ENCODE measurements at places on chromosomes 1 and 21.

DNA sequence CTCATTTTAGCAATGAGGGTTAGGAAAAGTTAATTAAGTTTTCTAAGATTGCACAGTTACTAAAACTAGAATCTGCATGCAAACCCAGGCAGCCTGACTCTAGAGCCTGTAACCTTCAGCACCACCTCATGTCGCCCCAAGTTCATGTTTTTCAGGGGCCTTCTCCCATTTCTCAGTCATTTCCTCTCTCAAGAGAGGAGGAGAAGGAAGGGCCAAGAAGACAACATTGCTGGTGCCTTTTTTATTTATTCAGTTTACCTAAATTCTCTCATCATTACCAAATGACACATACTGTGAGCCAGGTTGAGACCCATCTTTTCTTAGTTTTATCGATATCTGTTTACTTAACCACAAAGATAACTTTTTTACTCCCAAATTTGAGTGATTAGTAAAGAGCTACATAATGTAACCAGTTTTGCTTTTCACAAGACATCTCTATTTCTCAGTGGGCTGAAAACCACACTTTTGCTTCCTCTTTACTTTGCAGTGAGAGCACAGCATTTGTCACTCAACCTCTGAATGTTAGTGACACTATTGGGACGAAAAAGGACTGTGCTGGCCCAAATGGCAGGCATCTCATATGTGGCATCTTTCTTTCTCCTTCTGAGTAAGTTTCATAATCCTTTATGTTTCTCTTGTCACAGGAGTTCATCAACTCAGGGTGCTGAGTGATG lies at the start of gene CD101:
TSS of gene CD101 (plus strand) at position 507 of the 674 bp plus-strand sequence. CDS start at position 565, 58 bp downstream.
- H3K27me3 ChIP-seq = no peaks in the 10 kb centered on the region
- no peak within 1 kb of the TSS for H3K4me3 ChIP-seq
- DNase-seq = no peak
- H3K36me3 ChIP-seq = no peaks in the 10 kb centered on the region
- no peak within 1 kb of the TSS for H3K27ac ChIP-seq

- no peak overlapping the region for H3K27ac ChIP-seq
- H3K36me3 ChIP-seq = no peaks in the 10 kb centered on the region
- H3K4me1 ChIP-seq = peaks cover 8% of the 10 kb centered on the region
- H3K4me3 ChIP-seq = no peak overlapping the region
- DNase-seq = no peak
Measured at GRCh38 chr1:50109647-50110075, 941 bp downstream of the ELAVL4 start.

- peaks cover 6% of the 10 kb centered on the region for H3K4me1 ChIP-seq
- DNase-seq = peak; percentile 41
- H3K36me3 ChIP-seq = no peaks in the 10 kb centered on the region
Measured at GRCh38 chr1:46533179-46533864, 18.1 kb downstream of the KNCN start.

DNA sequence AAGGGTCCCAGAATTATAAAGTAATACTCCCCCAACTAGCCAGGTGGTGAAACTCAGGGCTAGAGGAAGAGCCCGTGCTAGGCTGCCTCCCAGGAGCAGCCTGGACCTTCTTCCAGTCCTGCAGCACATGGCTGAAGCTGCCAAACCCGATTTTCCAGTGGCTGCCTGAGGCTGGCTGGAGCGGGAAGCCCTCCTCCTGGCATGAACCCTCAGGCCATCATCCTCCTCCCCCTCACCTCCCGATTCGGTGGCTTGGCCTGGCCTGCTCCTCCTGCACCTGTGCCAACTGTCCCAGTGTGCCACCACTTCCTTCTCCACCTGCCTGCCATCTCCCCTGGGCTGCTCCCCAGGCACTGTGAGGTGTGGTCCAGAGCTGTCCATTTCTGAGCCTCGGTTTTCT lies 3.0 kb upstream of the TSPAN1 start:
- peak overlapping the region; percentile 80 for H3K27ac ChIP-seq
- H3K27me3 ChIP-seq = peaks cover 9% of the 10 kb centered on the region
- H3K4me1 ChIP-seq = peaks cover 86% of the 10 kb centered on the region
- DNase-seq = no peak
- peak overlapping the region; percentile 12 for H3K4me3 ChIP-seq

DNA sequence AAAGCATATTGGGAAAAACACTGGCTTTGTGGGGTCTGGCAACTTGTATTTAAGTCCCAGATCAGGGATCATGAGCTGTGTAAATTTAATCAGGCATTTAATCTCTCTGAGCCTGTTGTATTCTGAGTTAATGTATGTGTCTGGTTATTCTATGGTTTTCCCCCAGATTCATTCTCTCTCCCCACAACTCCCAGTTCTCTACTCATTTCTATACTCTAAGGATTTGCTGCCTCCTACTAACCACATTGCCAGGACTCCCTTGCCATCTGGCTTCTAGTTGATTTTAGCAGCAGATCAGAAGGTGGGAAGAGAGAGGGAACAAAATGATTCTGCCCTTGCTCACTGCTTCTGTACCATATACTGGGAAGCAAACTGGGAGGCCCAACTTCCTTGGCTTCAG lies 31.4 kb upstream of the S1PR1 start:
- DNase-seq = no peak
- peak overlapping the region; percentile 77 for H3K27ac ChIP-seq
- no peaks in the 10 kb centered on the region for H3K36me3 ChIP-seq
- H3K4me1 ChIP-seq = peaks cover 16% of the 10 kb centered on the region
- H3K4me3 ChIP-seq = no peak overlapping the region

GRCh38 chr1:51192213-51192843 lies 43.7 kb upstream of the RNF11 start:
- DNase-seq = peak; percentile 29
- H3K4me3 ChIP-seq = no peak overlapping the region
- no peaks in the 10 kb centered on the region for H3K36me3 ChIP-seq
- no peak overlapping the region for H3K27ac ChIP-seq
- H3K27me3 ChIP-seq = no peaks in the 10 kb centered on the region

DNA sequence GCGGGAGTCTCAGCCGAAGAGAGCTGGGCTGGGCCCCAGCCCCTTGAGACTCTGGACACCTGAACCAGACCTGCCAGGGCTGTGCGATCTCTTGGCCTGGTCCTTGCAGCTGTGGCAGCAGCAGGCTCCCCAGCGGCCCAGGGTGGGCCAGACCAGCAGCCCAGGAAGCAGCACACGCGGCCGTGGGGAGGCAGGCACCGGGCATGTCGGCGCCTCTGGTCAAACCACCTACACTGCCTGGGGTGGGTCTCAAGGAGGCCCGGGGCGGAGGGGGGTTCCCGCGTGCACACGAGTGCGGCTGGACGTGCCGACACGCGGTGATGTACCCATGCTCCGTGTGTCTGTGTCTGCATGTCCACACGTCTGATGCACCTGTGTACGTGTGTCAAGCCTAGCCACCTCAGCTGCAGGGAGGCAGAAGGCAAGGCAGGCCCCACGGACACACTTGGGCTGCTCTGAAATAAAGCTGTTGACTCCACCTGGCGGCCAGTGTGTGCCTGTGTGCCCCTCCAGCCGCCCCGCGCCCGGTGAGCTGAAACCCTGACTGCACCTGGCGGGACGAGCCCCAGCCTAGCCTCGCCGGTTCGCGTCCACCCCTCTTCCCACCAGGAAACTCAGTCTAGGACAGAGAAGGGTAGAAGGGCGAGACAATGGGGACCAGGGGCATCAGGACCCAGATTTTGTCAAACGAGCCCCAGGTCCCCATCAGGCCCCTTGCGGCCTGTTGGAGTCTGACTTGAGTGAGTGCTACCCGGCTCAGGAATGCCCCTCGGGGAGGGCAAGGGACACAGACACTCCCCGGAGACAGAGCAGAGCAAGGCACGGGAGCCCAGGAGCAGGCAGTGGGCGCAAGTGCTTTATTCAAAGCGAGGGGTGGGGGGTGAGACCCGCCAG lies 11.6 kb downstream of the SCNN1D start:
- no peak overlapping the region for H3K27ac ChIP-seq
- peaks cover 10% of the 10 kb centered on the region for H3K27me3 ChIP-seq
- H3K36me3 ChIP-seq = peaks cover 35% of the 10 kb centered on the region
- no peak overlapping the region for H3K4me3 ChIP-seq

- no peak for DNase-seq
- peaks cover 16% of the 10 kb centered on the region for H3K4me1 ChIP-seq
- no peak overlapping the region for H3K4me3 ChIP-seq
- peaks cover 42% of the 10 kb centered on the region for H3K27me3 ChIP-seq
- H3K27ac ChIP-seq = no peak overlapping the region
- H3K36me3 ChIP-seq = no peaks in the 10 kb centered on the region
Measured at GRCh38 chr1:109247401-109248365, 1.7 kb upstream of the CELSR2 start.

- no peak overlapping the region for H3K4me3 ChIP-seq
- H3K27me3 ChIP-seq = no peaks in the 10 kb centered on the region
- no peaks in the 10 kb centered on the region for H3K4me1 ChIP-seq
- no peak for DNase-seq
Measured at GRCh38 chr21:37165586-37165985, 92.5 kb downstream of the TTC3 start.

- peak within 1 kb of the TSS; percentile 98 for H3K27ac ChIP-seq
- peaks cover 31% of the 10 kb centered on the region for H3K4me1 ChIP-seq
- peak within 1 kb of the TSS; percentile 85 for H3K4me3 ChIP-seq
- DNase-seq = peak; percentile 90
- peaks cover 14% of the 10 kb centered on the region for H3K36me3 ChIP-seq
Measured at GRCh38 chr1:77888081-77888780, at the start of gene NEXN. Gene NEXN, plus strand, starts transcription at chr1:77888624. Its CDS starts 27,483 bp downstream, at chr1:77916107.

GRCh38 chr1:17507915-17508314 lies 31.6 kb upstream of the ARHGEF10L start:
- no peaks in the 10 kb centered on the region for H3K27me3 ChIP-seq
- no peak for DNase-seq
- no peak overlapping the region for H3K4me3 ChIP-seq
- H3K27ac ChIP-seq = no peak overlapping the region

- no peak overlapping the region for H3K4me3 ChIP-seq
- H3K27me3 ChIP-seq = peaks cover 9% of the 10 kb centered on the region
- H3K27ac ChIP-seq = no peak overlapping the region
- DNase-seq = no peak
- no peaks in the 10 kb centered on the region for H3K4me1 ChIP-seq
Measured at GRCh38 chr1:162475539-162476185, 22.0 kb upstream of the UHMK1 start.

DNA sequence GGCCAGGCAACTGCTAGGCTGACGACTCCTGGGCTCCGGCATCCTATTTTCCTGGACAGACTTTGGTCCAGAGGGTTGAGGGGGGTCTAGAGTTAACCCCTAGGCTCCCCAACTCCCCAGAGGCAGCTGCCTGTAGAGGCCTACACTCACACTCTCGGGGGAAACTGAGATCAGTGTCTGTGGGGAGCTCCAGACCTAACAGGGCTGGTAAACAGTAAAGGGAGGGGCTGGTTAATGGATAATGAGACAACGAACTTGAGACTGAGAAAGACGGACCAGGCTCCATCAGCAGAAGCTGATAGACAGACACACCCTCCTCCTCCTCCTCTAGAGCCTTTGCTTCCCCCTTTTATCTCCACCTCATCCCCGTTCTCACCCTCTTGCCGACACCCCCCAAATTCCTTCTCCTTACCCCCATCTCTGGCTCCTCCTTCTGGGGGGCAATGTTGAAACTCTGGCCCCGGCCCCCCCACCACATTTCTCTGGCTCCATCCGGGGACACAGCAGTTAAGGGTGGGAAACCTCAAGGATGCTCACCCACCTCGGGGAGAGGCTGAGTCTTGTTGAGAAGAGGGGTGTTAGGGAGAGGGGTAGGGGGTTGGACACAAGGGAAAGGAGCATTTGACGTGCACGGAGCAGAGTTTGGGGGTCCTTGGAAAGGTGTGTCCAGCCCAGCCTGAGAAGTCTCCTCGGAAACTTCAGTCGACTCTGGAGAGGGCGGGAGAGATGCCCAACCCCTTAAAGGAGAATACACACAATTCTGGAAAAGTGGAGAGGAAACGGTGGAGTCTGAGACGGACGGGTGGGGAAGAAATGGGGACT lies at the start of gene MTMR11:
TSS of gene MTMR11 (minus strand) at position 710 of the 822 bp plus-strand sequence. CDS start at position 478, 232 bp downstream.
- no peaks in the 10 kb centered on the region for H3K36me3 ChIP-seq
- H3K4me3 ChIP-seq = peak within 1 kb of the TSS; percentile 69

- H3K27ac ChIP-seq = no peak overlapping the region
- H3K4me1 ChIP-seq = peaks cover 4% of the 10 kb centered on the region
- no peak for DNase-seq
- H3K4me3 ChIP-seq = no peak overlapping the region
Measured at GRCh38 chr1:208524925-208525324, 280.7 kb upstream of the PLXNA2 start.

DNA sequence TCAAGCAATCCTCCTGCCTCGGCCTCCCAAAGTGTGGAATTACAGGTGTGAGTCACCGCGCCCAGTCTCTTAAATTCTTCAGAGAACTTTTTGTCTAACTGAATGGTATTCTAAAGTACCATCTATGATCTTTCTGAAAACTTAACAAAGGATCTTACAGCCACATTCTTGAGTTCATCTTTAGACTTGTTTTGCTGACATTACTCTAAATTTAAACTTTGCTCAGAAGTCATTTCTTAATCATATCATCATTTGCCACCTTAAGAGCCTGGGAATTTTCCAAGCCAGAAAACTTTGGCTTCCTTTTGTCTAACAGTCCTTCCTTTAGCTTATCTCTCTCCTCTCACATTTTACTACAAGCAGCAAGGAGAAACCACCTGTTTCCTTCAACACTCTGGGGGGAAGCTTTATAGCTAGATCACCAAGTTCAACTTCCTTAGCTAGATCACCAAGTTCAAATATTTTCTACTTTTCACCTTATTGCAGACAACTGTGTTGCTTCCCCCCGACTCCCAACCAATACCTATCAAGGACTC lies 5.4 kb upstream of the ZBTB8A start:
- H3K4me1 ChIP-seq = peaks cover 5% of the 10 kb centered on the region
- H3K36me3 ChIP-seq = no peaks in the 10 kb centered on the region
- no peaks in the 10 kb centered on the region for H3K27me3 ChIP-seq
- DNase-seq = no peak
- H3K27ac ChIP-seq = no peak overlapping the region

GRCh38 chr1:217184854-217185253 lies 446.0 kb downstream of the GPATCH2 start:
- H3K27me3 ChIP-seq = no peaks in the 10 kb centered on the region
- peak overlapping the region; percentile 27 for H3K27ac ChIP-seq
- DNase-seq = no peak
- no peaks in the 10 kb centered on the region for H3K36me3 ChIP-seq

- peaks cover 48% of the 10 kb centered on the region for H3K4me1 ChIP-seq
- peak overlapping the region; percentile 19 for H3K27ac ChIP-seq
- H3K4me3 ChIP-seq = no peak overlapping the region
- peaks cover 94% of the 10 kb centered on the region for H3K36me3 ChIP-seq
- no peaks in the 10 kb centered on the region for H3K27me3 ChIP-seq
Measured at GRCh38 chr1:228226956-228227791, 19.3 kb downstream of the OBSCN start.

Data from left ventricle myocardium inferior (tissue), 1 donor.